Caco-2 (cell line): ENCODE measurements at places on chromosomes 7 and 10.
A peak's percentile ranks its signal among the peaks of the same experiment; 100 is the strongest.

- DNase-seq, result no peak
These were observed 54.8 kb downstream of the THNSL1 start for GRCh38 chr10:25071227-25071626.

GRCh38 chr7:136391371-136391770 is 414.2 kb upstream of the MTPN start:
- DNase-seq, result no peak

GRCh38 chr10:70932392-70933196 is 44.2 kb upstream of the PCBD1 start:
- no peak for DNase-seq

DNA sequence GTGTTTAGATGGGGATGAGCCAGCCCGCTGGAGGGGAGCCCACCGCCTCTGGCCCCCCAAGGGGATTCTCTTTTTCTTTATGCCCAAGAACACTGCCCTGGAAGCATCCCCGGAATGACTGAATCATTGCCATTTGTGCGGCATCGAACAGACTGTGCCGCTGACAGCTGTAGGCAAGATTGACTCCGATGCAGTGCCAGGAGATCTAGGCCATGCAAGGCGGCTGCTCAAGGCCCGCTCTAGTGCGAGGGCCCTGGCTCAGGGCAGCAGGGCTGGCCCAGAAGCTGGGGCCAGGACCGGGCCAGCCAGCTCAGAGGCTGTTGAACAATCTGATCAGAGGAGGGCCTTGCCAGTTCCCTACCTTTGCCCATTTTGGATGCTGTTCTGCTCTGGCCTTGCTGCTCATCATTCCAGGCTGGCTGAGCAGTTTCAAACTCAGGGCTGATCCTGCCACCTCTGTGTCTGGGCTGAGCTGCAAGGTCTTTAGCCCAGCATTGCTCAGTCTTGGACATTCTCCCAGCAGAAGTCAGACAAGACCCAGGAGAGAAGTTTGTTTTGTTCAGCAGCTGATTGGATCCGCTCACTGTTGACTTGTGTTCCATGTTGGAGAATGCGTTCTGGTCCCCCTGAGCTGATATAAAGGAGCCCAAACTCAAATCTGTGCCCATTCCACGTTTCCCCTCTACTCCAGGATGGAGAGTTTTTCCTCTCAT is 485.3 kb upstream of the GALNT17 start:
- no peak for DNase-seq

DNA sequence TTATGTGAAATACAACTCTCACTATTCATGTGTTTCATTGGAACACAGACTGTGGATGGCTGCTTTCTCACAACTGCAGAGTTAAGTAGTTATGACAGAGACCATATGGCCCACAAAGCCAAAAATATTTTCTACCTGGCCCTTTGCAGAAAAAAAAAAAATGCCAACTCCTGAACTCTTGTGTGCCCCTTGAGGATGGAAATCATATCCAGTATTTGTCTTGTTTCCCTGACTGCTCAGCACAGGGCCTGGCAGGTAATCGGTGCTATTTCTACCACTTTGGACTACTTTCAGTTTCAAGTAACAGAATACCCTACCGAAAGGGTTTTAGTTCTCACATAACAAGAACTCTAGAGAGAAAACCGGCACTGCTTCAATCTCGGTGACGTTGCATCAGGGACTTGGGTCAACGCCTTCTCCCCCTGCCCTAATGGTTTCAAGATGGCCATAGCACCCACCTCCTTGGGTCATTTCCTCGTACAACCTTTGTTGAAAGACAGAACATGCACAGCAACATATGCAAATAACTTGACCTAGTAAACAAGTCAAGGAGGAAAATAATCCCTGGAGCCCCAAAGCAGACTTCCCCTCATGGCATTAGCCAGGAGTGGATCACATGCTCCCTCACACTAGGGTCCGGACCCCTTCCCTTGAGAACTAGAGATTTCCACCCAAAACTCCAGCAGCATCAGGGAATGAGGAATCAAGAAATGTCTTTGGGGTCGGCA is 11.8 kb upstream of the GPNMB start:
- no peak for DNase-seq

- DNase-seq, result no peak
These were observed 3.5 kb upstream of the NACAD start for GRCh38 chr7:45092100-45092930.

GRCh38 chr10:8173243-8173865 is 118.9 kb downstream of the GATA3 start:
- DNase-seq, result no peak

GRCh38 chr7:115721293-115722217 is 309.0 kb downstream of the TFEC start:
- DNase-seq, result no peak

DNA sequence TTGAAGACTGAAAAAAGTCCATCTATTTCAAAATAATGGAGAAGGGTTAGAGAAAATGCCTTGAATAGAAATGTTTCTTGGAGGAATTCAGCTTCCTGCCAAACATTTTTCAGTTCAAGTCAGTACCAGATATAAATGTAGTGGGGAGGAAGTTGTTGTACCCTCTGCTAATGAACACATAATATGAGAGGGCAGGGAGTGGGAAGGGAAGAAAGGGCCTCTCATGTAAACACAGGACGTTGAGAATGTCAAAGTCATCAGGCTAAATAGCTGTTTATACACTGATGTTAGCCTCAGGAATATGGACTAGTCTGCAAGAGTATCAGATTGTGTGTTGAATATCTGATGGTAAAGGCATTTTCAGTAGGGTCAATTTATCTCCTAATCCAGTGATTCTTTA is 37.0 kb downstream of the GPR37 start:
- DNase-seq, result no peak

GRCh38 chr7:123622660-123623386 is 21.2 kb downstream of the ASB15 start:
- DNase-seq, result no peak

GRCh38 chr10:71216751-71217265 is 4.4 kb downstream of the UNC5B start:
- peak; percentile 32 for DNase-seq

DNA sequence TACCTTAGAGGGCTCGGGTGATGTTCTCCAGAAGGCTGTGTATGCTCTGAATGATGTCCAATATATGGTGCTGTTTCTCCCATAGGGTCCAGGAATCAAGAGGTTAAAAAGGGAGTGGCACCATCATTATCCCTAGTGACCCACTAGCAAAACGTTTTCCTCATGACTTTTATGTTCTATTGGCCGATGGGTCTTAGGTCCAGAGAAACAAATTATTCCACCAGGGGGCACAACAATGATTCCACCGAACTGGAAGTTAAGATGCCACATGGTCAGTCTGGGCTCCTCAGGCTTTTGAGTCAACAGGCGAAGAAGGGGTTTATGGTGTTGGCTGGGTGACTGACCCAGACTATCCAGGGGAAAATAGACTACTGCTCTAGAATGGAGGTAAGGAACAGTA is 256.1 kb downstream of the COBL start:
- no peak for DNase-seq

DNA sequence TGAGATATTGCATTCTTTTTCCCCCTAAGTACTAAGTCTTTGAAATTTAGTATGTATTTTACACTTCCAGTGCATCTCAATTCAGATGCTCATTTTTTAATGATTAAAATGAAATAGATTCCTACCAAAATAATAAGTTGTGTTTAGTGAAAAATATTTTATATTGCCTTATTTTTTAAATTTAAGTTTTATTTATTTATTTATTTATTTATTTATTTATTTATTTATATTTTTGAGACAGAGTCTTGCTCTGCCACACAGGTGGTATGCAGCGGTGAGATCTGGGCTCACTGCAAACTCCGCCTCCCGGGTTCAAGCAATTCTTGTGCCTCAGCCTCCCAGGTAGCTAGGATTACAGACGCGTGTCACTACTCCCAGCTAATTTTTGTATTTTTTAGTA is 95.5 kb downstream of the RPS24 start:
- DNase-seq, result no peak

DNA sequence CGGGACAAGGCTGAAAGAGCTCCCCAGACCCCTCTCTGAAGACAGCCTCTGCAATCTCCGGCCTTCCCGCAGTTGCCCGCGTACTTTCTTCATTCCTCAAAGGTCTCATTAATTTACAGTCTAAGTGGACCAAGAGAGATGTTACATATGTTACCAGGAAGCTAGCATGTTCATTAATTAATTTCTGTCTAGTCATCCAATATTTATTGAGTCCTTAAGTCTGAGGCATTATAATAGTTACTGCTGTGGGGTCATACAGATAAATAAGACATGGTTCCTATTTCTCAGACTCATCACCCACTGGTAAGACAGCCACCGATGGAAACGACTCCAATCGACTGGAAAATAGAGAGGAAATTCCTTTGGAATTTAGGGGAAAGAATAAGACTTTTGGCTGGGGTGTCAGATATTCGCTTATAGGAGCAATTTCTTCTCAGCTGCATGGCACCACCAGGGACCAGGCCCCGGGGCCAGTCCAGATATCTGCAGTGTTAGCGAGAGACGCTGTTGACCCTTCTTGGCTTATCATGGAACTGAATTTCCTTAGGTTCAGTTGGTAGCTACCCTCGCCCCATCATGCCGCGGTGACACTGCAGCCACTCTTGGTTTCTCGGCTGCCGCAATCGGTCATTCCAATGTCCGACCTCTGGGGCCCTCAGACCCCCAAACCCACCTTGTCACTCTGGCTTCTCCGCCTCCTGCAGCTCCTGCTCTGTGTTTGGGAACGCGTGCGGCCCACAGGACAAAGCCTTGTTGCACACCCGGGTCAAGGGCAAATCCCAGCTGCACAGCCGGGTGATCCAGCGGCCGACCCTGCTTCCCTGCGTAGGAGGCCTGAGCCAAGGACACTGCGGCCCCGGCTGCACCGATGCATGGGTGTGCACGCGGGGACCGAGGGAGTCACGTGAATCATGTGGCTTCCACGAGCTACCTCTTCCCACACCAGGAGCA is 383.2 kb downstream of the DNAJB6 start:
- no peak for DNase-seq

DNA sequence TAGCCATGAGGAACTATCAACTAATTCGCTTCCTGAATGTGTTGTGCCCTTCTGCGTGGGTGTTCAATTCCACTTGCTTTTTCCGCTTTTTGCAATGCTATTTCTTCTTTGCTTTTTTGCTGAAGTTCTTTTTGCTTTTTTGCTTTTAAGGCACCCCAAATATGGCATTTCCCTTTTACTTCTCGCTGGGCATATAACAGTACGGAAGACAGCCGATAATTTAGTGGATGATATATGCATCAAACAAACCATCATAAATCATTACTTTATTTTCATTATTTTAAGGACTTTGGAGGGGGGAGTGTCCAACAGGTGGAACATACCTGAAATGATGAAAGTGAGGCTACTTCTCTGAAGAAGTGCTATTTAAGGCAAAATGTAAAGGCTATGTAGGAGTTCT is 277.0 kb upstream of the MTPN start:
- no peak for DNase-seq
